ENCODE measurements at places on chromosomes 2 and 18.

DNA sequence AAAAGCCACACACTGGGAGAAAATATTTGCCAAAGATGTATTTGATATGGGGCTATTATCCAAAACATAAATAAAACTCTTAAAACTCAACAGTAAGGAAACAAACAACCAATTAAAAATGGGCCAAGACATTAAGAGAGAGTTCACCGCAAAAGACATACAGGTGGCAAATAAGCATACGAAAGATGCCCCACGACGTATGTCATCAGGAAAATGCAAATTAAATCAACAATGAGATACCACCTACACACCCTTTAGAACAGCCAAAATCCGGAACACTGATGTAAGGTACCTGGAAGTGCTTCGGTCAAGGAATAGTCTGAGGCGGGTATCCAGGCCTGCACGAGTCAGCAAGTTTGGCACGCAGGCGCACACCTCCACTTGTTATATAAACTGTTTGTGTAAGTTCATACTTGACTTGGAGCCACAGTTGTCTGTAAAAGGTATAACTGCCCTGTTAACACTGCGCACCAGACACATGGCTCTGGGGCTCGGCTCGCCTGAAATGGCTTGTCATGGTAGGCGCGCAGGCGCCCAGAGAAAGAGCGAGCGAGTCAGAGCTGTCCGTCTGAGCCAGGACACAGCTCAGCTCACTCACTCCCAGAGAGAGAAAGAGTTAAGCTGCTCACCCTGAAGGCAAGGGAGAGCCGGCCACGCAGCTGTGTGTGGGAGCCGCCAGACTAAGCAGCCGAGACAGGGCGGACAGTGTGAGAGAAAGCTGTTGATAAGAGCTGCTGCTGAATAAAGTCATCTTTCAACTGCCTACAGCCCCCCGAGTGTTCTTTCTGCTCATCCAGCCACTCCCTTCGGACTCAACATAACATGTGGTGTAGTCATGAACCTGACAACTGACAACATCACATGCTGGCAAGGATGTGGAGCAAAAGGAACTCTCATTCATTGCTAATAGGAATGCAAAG lies 87.3 kb downstream of the HNRNPLL start:
- DNase-seq, result no peak

DNA sequence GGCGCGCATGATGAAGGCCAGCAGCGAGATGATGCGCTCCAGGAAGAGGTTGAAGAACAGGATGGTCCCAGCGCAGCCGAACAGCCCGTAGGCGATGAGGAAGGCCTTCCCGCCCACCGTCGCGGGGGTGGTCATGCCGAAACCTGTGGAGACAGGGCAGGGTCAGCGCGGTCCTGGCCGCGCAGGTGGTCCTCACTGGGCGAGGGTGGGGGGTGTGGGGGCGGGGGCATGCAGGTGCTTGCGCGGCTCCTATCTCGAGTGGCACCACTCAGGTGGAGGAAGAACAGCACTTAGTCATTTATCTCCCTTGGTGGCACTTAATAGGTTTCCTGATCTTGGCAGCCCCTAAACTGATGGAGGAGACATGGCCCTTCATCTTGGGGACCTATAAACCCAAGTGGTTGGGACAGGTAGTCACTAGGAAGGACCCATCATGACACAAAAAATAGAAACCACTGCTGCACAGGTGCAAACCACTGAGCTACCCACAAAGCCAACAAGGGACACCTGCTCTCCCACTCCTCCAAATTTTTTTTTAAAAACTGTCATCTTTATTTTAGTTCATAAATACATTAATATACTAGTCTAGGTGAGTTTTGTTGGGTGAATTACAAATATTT lies 118.8 kb downstream of the MSH2 start:
- no peak for DNase-seq

DNA sequence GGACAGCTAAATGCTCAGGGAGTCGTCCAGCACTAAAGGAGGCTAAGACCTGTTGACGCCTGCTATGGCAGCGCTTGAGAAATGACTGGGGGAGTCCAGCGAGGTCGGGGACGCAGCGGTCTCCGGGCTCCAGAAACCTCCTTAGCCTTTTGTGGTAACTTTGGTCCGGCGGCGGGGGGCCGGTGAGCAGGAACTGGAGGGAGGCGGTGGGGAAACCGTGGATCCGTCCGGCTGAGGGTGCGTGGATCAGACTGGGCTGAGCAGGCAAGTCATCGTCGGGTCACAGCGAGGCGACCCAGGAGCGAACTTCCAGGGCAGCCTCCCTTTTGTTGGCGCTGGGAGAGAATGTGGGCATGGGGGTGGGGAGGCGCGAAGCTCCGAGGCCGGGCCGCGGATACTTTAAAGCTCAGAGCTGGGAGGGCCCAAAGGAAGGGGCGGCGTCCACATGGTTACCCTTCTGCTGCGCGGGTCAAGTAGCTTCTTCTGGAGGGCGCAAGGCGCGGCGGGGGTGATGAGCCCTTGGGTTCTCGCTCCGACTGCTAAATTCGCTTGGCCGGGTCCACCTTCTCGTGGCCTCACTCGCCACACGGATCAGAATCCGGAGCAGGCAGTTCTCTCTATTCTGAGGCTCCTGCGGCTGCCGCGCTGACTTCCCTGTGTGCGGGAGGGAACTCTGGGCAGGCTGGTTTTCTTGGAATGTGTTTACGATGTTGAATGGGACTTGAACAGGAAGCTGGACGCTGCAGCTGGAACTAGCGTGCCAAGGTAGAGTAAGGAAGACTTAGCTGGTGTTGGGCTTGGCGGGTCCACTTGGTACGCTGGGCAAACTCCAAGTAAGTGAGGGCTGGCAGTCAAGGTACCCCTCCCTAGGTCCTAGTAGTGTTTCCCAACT lies 920 bp downstream of the GULP1 start:
- DNase-seq, result no peak

GRCh38 chr18:515156-515815 lies 14.8 kb upstream of the COLEC12 start:
- DNase-seq, result no peak

DNA sequence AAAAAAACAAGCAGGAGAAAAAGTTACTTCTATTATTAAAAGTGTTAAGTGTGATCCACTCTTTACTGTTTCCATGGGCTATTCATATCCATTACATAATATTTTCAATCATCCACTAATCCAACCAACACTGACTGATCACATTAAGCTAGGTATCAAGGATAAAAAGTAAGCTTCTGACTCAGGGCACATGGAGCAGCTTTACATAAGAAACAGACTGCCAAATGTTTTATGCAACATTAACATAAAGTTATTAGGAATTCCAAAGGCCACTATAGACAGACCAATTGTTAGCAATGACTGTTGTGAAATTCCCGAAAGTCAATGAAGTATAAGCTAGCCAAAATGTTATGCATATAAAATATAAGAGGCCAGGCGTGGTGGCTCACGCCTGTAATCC lies 277.6 kb downstream of the ZEB2 start:
- DNase-seq, result no peak

DNA sequence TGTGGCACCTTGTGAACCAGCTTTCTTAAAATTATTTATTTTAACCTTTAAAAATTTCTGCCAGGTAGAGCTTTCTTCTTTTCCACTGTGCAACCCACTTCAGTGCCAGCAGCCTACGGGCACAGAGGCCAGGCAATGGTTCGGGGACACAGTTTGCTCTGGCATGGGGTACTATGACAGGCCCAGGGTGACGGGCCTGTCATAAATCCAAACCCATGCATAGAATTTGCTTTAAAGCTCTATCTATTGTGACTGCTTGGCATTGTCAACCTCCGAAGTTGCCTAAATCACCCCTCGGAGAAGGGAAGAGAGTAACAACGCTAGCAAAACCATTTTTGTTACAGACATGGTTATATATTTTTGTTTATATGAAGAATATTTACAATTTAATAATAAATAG lies 1.5 kb downstream of the ODC1 start:
- no peak for DNase-seq

Data from hippocampal formation (tissue), 2 donors.